Neural crest cell (in vitro differentiated cells): ENCODE measurements at places on chromosomes 2 and 18. TPM values are rescaled to one million over a fixed set of nuclear protein-coding genes. Genes with fewer than 3 reads are reported as not detected.

The DNAJC27 gene
- 6.9 and 8.1 TPM in 2 replicates for total RNA-seq

DNA sequence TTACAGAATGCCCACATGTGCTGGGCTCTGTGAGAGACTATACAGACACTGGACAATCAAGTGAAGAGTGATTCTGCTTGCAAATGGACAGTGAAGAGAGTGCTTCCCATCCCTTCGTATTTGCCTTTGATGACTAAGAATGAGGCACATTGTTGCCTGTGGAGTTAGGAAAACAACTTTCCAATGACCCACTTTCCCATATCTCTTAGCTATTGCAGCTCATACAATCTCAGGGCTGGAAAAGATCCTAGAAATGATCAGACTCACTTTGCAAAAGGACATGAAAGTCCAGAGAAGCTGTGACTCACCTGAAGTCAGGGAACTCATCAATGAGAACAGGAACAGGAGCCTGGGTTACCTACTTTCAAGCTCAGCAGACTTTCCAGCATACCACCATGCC, 440.5 kb upstream of the TCF4 start:
- DNase-seq = no peak

The POTEI gene
- 1.1 and 1.3 TPM in 2 replicates for total RNA-seq

GRCh38 chr2:26536371-26537068, 58.6 kb upstream of the OTOF start:
- DNase-seq = no peak

DNA sequence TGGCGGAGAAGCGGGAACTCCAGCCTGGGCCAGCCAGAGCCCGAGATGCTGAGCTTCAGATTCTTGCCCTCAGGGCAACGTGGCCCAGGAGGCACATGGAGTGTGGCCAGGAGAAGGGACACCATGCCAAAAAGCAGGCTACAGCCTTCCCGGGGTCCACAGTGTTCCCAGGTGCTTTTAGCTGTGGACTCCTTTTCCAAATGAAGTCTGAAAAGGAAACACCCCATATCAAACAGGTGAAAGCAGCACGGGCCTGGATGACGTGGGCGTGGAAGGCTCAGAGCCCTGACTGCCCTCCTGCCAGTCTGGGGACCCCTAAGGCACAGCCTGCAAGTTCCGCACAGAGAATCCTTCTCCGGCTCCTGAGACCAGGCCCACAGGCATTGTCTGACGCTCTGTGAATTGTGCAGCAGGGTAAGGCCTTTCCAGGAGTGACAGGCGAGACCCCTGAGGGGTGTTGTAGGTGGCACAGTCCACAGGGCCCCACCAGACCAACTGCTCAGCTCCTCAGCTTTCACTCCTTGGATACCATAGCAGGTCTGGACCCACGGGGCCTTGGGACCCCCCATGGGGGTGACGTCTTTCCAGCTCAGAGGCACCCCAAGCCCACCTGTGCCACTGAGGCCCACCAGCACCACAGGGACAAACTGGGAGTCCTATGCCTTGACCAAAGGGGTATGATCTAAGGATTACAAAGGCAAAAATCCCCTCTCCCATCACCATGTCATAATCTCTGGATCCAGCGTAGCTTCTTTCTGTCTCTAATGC, 69.6 kb upstream of the RAB6C start:
- DNase-seq = no peak

The WNT10A gene
- not detected in 2 replicates for total RNA-seq
